ENCODE measurements at places on chromosomes 5 and 9.

DNA sequence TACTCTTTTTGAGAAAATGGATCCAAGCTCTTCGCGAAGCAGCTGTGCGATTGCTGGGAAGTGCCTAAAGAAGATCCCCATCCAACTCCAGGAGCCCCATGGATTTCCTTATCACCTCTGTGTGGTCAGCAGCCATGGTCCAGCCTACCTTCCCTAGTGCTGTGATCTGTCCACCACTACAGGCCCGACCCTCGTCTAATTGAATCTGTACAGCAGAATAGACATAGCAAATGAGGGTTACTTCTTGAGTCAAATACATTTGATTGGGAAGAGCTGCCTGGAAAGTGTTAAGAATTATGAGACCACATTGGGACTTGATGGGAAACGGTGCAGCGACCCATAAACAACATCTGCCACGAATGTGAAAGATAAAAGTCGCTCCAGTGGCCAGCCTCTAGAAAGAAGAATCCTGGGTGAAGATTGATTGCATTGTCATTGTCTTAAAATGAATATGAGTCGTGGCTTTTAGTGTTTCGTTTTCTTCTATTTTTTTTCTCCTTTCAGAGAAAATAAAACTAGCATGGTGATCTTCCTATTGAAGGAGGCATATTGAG, 118.4 kb downstream of the PAM start:
- peak; percentile 75 for DNase-seq

- DNase-seq, result no peak
These were observed 144.7 kb upstream of the IER5L start for GRCh38 chr9:129322641-129323375.

GRCh38 chr9:116230051-116230632, 76.6 kb downstream of the PAPPA start:
- no peak for DNase-seq

DNA sequence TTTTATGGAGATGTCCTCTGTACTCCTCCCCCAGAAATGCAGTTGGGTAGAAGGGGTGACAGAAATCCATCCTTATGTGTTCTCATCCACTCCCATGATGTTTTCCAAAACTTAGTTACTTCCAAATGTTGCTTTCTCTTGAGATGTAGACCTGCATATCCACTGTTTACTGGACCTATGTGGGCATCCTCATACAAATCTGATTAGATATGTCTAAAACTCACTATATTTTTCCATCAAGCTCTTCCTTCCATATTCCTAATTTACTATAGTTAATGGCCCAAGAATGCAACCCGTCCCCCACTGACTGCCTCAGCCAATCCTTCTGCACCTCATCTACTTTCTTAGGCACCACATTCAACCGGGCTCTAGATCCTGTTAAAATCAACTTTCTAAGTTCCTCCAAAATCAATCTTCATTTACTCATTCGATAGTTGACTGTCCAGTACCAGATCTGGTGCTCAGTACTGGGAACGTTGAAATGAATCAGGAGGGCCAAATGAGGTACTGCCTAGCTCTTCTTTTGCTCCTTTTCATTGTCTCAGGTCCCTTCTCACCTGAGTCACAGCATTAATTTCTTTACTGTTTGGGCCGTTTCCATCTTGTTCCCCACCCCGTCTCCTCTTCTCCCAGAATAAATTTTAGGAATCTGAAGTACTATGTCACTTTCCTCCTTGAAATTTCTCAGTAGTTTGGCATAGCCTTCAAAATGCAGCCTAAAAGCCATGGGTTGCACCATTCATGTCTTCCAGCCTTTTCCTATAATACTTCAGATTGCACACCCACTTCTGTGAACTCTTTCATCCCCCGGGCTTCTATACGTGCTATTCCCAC, 7.9 kb downstream of the PLK2 start:
- DNase-seq, result no peak

DNA sequence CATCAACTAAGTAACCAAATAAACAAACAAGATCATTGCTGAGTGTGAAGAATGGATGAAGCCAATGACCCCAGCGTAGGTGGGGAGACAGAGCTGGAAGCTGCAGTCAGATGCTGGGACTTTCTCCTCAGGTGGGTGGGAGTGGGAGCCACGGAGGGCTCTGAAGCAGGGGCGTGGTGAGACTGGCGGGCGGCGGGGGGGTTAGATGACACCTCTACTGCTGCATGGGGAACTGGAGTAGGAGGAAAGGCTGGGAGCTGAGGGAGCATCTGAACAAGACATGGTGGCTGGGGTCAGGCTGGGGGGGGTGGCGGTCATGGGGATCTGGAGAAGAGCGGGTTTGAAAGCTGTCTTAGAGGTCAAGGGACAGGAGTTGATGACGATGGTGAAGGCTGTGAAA, 193.8 kb downstream of the C9orf50 start:
- no peak for DNase-seq

- no peak for DNase-seq
These were observed at the start of gene MYOT for GRCh38 chr5:137867664-137868063. MYOT (plus strand) TSS chr5:137867860; CDS start chr5:137870652, 2,792 bp downstream.

- DNase-seq, result no peak
These were observed 124.2 kb downstream of the TLE1 start for GRCh38 chr9:81565144-81565543.

DNA sequence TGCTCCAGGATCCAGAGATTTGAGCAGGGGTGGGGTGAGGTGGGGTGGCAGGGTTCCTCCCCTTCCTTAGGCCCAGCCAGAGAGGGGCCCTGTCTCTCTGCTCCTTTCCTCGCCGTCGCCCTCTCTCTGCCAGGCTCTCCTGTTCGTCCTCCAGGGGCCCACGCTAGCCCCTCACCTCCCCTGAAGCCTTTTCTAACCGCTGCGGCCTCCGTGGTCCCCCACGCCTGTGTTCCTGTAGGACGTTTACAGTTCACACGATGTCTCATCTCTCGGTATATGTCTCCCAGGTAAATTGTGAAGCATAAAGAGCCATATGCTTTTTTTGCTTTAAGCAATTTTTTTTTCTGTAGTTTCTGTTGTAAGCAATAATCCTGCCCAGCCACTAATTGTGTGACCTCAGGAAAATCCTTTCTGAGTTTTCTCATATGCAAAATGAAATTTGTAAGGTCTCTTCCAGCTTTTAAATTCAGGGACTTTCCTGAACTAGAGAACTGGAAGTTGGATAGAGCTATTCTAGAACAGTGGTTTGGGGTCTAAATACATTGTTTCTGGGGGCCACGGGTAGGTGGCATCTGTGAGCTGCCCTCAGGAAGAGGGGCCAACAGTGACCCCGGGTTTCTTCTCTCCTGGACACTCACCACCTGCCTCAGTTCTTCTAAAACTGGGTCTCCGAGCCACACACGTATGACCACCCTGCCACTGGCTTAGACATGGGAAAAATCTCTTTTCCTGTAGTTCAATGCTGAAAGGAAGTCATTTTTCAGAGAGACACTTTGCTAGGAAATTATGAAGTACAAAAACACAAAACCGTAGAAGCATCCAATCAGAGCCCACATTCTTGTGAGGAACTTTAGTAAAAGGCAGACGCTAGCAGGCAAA, 50.2 kb upstream of the ZNF366 start:
- DNase-seq, result no peak

DNA sequence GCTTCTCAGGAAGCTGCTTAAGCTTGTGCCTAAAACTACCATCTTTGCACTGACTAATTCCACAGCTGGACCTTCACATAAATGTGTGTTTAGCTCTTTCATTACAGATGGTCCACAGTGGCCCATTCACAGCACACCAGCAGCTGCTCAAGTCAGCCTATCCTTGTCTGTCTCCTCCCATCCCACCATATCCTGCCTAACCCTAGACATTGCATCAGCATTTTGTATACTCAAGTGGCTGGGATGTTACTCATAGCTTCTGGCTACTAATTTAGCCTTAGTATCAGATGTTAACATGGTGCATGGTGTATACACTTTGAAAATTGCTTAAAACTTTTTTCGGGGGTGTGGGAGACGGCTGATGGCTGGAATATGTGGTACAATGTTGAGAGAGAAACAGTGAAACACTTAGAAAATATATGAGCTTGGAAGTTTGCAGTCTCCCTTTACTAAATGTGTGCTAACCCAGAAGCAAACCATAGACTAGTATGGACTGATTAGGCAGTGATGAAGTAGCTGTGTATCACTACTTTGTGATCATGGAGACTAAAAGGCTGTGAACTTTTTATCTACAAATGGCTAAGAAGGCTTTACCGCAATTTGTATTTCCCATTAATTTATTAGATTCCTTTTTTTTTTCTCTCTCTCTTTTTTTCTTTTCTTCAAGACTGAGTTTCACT, 83.1 kb downstream of the JMY start:
- no peak for DNase-seq

DNA sequence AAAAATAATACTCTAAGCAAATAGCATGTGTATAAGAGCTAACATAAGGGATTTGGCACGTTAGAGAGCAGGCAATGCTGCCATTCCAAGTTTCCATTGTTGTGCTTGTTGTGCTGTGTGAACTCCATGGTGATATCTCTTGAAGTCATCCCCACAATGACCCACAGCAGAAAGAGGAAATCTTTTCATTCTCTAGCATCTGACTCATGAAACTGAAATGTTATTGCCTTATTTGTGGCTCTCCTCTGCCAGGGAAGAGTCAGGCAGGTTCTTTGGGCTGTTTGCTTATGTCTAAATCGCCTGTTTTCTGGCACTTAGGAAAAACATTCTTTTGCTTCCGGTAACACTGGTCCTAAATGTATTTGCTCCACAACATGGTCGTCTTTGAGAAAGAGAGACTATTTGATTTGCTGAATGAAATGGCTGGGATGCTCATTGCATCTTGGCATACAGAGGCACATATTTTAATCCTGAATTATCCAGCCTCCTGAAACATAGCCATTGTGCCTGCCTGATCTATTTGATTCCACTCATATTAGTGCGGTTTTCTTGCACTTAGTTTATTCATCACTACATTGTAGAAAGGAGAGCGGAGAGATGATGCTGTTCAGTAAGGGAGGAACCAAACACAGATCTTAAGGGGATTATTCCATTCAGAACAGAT, 188.8 kb downstream of the CSNK1G3 start:
- no peak for DNase-seq

GRCh38 chr5:107821288-107821687, 150.6 kb upstream of the EFNA5 start:
- DNase-seq, result no peak

DNA sequence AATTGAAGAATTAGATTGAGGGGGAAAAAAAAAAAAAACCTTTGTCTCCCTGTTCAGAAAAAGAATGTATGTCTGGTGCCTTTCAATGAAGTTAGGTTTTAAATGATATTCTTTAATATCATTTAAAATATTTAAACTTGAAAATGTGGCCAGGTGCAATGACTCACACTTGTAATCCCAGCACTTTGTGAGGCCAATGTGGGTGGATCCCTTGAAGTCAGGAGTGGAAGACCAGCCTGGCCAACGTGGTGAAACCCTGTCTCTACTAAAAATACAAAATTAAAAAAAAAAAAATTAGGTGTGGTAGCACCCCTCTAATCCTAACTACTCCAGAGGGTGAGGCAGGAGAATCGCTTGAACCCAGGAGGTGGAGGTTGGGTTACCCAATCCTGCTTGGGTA, 111.1 kb upstream of the RASA1 start:
- no peak for DNase-seq

DNA sequence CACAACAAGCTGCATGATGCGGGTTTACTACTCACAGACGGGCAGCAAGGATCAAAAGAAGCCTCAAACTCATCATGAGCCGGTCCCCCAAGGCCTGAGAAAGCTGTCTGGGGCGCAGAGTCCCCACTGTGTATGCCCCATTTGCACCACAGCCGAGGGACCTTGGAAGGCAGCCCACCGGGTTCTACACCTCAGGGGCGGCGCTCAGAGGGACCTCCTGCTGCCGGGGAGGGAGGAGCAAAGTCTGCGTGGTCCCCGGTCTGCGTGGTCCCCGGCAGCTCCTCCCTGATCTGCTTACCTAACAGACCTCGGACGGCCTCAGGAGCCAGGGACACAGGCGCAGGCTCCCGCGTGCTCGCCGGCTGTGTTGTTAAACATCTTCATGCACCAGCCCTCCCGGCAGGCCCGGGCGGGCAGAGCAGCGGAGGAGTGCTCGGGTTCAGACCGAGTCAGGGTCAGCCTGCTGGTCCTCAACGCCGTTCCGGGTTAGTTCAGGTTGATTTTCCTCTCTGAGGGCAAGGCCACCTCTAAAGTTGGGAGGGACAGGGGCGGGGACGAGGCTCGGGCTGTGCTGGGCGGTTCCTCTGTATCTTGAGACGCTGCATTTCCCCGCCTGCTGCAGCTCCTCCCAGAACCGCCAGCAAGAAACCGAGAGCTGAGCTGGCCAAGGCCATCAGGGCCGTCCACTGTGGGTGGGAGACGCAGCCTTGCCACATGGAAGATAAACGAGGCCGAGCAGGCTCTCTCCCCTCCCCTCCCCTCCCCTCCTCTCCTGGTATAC, 74.6 kb downstream of the MRPL36 start:
- DNase-seq, result no peak

DNA sequence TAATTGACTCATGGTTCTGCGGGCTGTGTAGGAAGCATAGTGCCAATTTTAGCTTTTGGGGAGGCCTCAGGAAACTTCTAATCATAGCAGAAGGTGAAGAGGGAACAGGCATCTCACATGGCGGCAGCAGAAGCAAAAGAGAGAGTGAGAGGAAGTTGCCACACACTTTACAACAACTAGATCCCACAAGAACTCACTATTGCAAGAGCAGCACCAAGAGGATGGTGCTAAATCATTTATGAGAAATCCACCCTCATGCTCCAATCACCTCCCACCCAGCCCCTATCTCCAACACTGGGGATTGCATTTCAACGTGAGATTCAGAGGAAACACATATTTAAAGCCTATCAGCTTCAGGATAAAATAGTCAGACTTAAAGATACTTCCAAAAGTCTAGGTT, 36.1 kb upstream of the LPAR1 start:
- DNase-seq, result no peak

DNA sequence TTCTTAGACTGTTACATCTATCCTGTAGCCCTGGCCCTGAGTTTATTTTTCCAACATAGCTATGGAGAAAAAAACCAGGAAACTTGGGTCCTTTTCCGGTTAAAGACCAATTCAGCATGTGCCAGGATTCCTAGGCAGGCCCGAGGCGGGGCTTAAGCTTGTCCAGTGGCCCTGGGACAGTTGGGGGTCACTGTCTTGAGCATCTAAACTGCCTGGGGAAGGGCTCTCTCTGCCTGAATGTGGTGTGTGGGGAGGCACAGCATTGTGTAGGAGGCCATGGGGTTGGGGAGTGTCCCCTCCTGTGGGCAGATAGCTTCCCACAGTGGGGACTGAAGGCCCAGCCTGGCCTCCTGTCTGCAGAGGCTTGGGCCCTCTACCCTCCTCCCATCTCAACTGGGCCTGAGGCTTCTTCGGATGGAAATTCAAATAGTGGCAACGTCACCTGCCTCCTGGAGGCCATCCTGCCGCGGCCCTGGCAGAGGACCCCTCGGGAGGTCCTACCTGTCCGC, 88.8 kb downstream of the PHF2 start:
- DNase-seq, result no peak

GRCh38 chr5:135032695-135032998, 1.4 kb downstream of the PITX1 start:
- DNase-seq, result no peak

All from DMS 273 treated with DMSO at 0.1 percent for 48 hours (cell line).